Cortex of kidney (tissue), 1 donor: ENCODE measurements at places on chromosomes 5 and 9.

GRCh38 chr5:26245321-26245720 lies 793.1 kb downstream of the CDH9 start:
- DNase-seq: no peak

DNA sequence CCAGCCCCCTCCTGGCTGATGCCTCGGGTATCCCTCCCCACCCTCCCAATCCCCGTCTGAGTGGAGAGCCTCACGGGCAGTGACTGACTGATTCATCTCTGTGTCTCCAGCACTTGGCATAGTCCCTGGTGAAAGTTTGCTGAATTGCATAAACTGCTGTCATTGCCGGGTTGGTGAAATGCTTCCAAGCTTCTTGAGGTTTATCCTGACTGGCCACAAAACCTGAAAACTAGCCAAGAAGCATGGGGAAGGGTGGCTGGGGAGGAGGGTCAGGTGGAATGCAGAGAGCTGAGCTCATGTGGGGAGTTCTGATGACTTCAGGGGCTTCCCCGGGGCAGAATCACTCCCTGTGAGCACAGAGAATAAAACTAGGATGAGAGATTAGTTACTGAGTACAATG lies 56.9 kb upstream of the GGTA1 start:
- no peak for DNase-seq

GRCh38 chr9:16293610-16294009 lies 576.9 kb downstream of the BNC2 start:
- DNase-seq: no peak

DNA sequence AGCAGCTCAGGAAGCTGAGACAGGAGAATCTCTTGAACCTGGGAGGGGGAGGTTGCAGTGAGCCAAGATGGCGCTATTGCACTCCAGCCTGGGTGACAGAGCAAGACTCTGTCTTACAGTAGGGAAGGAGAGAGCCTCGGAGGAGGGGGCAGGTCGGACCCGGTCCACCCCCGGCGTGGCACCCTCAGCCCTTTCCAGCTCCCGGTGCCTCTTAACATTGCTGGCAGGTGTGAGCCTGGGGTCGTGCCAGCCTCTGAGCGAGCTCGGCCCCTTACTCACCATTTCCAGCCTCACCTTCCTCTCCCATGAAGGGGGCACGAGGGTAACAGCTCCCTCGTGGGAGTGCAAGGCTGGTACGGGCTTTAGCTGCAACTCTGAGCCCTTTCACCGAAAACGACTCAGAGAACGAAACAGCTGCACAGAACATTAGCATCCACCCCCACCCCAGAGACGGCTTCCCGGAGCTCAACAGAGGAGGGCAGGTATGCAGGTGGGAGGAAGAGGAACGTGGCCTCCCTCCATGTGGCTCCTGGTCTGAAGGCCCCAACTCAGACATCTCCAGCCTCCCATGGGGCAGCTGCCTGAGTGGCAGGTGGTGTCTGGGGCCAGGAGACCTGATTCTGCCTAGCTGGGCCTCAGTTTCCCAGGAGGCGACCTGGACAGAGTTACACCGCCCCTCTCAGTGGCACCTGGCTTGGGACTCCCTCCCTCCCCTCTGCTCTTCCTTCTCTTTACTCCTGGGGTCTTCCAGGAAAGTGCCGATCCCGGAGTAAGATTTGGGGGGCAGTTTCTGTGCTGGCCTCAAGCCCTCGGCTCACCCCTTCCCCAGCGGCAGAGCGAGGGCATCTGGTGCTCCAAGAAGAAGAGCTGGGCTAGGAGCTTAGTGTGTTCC lies 28.5 kb upstream of the ABO start:
- no peak for DNase-seq

DNA sequence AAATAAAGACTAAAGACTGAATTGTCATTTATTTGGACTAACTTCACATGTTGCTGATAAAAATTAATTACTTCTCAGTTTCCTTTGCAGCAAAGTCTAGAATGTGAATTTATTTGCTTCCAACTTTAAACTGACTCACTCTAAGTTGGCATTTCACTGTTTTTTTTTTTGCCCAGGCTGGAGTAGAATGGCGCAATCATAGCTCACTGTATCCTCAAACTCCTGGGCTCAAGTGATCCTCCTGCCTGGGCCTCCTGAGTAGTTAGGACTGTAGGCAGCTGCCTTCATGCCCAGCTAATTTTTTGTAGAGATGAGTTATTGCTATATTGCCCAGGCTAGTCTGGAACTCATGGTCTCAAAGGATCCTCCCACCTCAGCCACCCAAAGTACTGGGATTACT lies 3.5 kb downstream of the CCNB1 start:
- no peak for DNase-seq

- no peak for DNase-seq
Observed at GRCh38 chr9:35089434-35089833, 7.0 kb downstream of the PIGO start.

DNA sequence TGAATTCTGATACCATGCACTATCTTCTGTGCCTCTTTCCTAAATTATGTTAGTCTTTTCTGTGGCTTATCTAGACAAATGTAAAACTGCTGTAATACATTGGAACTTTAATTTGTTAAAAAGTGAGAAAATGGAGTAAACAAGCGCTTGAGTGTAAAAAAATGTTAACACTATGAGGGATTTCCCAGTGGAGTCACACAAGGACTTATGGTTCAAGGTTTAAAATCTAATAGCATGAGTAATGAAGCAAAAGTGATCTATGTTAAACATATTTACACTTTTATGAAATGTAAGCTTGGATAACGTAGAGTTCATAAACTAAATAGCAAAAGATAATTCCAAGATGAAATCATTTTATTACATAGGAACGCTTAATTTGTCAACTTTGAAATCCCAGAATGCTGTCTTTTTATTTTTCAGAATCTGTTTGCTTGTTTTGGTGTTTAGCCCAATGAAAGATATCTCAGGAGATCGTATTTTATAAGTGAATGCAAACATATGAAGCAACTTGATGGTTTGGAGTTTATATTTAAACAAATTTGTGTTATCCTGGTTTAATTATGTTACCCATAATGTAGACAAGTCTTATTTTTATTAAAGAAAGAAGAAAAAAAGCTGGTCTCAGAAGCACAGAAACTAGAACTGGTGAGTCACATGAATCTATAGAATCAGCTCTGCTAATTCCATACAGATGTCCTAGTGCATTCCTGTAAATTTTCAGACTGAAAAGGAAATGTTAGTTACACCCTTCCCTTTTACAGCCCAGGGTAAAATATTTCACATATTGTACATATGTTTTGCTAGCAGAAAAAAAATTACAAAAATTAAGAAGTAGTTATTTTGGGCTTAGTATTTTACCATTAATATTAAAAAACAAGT lies 34.2 kb upstream of the FBN2 start:
- DNase-seq: no peak

DNA sequence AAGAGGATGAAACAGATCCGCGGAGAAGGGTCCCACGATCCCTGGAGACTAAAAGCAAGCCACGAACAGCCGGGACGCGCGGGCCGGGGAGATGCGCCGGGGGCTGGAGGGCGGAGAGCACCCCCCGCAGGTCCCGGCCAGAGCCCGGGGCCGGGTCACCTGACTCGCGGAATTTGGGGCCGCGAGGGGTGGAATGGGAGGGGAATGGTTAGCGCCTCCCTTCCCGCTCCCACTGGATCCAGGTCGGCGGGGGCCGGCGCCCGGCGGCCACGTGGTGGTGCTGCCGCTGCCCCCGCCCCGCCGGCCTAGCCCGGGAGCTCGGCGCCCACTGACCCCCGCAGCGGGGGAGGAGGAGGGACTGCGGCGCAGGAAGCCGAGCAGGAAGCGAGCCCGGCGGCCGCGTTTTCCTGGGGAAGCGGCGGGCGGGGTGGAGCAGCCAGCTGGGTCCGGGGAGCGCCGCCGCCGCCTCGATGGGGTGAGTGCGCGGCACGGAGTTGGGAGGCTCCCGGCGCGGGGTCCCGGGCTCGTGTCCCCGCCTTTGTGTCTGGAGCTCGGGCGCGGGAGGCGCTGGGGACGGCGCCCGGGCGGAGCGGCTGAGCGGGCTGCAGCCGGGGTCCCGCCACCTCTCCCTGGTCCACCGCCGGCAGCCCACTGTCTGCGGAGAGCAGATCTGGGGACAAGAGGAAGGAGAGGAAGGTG lies at the start of gene RAI14:
RAI14 (plus strand) TSS at position 328 of the 699 bp plus-strand sequence. CDS start 30,592 bp downstream, outside the sequence.
- DNase-seq: peak; percentile 35
